ENCODE measurements at places on chromosomes 11 and 22. TPM values are rescaled to one million over a fixed set of nuclear protein-coding genes. Genes with fewer than 3 reads are reported as not detected.

DNA sequence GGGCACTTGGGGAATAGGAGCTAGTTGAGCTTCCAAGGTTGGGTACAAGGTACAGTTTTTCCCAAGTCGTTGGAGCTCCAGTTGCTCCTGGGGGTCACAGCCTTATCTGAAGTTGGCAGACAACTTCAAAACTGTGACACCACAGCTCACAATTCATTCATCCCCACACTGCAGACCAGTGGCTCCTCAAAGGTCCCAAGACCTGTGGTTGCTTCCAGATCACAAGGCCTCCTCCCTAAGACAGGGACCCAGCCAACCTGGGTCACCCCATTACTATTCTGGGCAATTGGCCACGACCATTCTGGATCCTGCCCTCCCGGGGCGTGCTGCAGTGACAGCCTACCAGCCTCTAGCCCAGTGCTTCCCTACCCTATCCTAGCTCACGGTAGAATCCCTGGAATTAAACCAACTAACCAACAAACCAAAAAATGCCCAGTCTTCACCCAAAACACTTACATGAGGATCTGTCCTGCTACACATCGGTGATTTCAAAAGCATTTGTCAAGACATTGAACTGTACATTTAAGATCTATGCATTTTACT lies 862 bp upstream of the PDXP start:
- no peak for DNase-seq

DNA sequence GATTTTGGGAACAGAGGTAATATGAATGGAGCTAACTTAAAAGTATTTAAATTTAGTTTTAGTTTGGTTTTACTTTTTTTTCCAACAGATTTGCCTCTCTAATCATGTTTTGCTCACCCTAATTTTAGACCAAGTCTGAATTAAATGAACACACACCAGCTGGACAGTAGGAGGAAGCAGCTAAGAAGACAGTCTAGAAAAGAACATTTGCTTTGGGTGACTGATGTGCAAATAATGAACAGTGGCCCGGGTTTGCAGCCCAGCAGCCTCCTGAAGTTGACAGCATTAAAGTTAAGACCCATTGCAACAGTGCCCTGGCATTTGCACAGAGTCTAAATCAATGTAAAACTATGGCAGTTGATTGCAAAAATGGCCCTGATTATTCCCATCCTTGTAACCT lies 66.4 kb upstream of the SORL1 start:
- DNase-seq, result no peak

- no peak for DNase-seq
These were observed 43.8 kb upstream of the API5 start for GRCh38 chr11:43267856-43268580.

HTR3B gene
- total RNA-seq, result 0.10 TPM

DNA sequence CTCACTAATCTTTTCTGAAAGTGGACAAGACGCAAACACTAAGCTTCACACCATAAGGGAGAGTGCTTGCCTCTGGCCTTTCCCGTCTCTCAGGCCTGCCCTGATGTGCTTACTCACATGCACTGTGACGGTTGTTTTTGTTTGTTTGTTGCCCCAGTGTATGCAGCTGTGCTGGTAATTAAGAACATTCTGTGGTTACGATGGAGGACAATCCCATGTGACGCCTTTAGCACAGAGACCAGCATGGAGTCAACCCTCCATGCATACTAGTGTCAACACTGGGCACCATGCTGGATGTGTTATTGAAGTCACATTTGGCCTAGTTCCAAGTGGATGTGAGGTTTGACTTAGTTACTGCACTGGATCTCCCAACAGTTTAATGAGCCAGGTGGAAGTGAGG lies 27.8 kb upstream of the CDON start:
- DNase-seq, result no peak

MPZL2 gene
- total RNA-seq, result not detected

DNA sequence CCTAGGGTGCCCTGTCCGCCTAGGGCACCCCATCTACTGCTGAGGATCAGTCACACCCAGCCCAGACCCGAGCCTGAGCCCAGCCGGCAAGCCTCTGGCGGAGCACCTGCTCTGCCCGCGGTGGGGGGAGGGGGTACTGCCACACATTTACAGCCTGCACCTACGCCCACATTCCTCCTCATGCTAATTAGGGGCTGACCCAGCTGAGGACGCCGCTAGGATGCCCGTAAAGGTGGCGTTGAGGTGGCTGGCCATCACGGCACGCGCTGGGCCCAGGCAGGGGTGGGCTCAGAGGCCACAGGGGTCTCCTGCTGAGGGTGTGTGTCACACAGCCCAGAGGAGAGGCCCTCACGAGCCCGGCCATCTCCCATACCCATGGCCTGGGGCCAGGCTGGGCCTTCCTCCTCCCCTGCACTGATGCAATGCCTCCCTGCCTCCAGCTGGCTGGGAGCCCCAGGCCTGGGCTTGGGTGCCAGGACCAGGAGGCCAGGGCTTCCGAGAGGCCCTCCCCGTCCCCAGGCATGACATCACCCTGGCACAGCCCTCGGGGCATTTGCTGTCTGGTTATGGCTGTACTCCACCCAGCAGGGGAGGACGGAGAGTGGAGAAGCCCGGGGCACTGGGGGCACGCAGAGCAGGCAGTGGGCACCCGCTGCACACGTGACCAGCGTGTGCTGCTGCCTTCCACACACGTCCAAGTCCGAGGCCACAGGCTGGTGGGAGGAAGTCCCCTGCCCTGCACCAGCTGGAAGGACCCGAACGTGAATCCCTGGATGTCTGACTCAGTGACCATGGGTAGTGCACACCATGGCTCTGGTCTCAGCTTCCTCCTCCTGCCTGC lies 12.7 kb downstream of the DUSP8 start:
- no peak for DNase-seq

- DNase-seq, result no peak
These were observed 422.3 kb downstream of the SOX6 start for GRCh38 chr11:15933886-15934625.

All from activated B cell treated with CpG ODN at 0.5 μM for 24 hours (primary cell).